ENCODE measurements at places on chromosomes 13 and 19.

- no peak for DNase-seq
These were observed 213.3 kb upstream of the MIR17HG start for GRCh38 chr13:91133941-91134802.

GRCh38 chr13:97727991-97728390, 225.5 kb upstream of the IPO5 start:
- DNase-seq = no peak

DNA sequence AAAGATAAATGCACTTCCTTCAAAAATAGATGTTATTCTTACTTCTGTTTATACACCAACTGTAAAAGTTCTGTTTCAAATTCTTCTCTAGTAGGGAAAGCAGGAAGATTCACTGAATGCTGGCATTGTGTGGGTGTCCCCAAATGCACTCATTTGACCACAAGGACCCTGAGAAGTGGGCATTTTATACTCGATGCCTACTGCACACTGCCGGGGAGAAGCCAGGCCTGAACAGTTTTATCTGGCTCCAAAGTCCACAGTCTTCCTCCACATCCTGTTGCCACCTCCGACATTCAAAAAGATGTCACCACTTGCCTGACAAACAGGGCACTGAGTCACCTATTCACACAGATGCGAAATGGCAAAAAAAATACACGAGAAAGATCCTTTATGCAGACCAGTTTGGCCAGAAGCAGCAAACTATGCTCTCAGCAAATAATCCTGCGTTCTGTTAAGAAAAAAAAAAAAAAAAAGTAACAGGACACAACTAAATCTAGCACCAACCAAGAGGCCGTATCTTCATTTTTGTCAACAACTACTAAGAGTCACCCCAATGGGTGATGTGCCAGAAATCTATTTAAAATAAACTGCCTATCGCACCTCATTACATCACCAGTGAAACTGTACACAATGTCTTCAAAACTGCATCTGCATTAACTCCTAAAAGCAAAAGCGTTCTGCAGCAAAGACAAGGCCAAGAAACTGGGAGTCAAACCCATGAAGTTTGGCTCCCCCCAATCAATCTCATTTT, 6.2 kb downstream of the ZC3H4 start:
- no peak for DNase-seq

- no peak for DNase-seq
These were observed 1193.8 kb downstream of the SLITRK1 start for GRCh38 chr13:82688400-82688994.

- DNase-seq = peak; percentile 17
These were observed 82.8 kb upstream of the MTIF3 start for GRCh38 chr13:27533155-27533643.

DNA sequence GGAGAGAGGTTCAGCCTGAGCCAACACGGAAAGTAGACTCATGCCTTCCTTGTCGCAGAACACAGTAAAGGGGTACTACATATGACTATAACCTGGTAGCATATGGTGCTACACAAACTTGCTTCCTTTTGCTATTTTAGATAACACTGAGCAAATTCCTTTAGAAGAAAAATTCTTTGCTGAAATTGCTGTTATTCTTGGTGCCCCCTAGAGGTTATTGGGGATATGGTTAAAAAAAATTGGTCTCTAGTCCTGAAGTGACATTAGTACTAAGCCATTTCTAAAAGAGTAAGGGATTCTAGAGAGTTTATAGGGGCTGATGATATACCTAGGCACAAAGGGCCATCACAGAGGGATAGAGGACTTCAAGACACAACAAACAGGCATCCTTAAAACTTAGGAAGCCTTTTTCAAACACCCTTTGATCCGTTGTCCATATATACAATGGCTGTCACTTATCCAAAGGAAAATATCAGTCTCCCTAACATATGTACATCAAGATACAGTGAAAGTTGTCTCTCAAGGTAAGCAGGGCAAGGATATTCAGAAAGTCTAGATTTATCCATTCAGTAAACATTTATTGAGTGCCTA, 13.9 kb upstream of the HS6ST3 start:
- DNase-seq = no peak

DNA sequence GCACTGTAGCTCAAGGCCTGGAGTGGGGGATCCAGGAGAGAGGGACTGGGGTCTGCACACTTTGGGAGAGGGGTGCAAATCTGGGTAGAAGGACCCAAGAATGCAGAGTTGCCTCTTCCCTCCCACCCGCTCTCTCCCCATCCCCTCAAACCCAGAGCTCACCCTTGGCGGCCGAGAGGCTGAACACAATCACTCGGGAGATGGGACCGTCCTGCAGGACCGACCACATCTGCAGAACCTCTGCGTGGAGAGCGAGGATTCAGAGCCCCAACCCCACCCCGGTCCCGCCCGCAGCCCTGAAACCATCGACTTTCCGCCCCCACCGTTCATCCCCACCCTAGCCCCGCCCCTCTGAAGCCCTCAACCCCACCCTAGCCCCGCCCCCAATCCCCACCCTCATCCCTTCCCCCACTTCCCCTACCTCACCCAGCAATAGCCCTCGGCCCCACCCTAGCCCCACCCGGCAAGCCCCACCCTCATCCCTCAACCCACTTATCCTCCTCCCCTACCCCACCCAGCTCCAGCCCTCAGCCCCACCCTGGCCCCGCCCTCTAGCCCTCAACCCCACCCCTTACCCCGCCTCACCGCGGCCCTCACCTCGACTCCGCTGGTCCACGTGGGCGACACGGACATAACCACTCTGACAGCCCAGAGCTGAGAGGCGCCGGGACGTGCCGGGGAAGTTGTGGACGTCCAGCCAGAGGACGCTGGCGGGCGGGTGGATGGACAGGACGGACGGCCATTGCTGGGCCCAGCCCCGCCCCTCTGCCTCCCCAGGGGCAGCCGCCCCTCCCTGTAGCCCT, 4.1 kb downstream of the KPTN start:
- no peak for DNase-seq

DNA sequence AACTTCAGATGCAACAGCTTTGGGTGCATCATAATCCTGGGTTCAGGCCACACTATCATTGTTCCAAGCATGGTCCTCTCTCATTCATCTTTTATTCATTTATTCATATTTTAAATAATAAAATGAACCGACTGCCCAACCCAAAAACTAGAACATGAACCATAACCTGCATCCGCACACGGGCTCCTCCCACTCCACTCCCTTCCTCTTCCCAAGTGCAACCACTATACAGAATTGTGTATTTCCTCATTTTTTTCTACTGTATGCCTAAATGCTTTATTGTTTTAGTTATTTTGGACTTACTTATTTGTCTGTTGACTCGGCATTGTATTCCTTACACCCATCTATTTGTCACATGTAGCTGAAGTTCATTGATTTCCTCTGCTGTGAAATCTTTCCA, 30.7 kb upstream of the POMP start:
- DNase-seq = no peak

- DNase-seq = no peak
These were observed 138.2 kb downstream of the PIBF1 start for GRCh38 chr13:72920097-72920496.

DNA sequence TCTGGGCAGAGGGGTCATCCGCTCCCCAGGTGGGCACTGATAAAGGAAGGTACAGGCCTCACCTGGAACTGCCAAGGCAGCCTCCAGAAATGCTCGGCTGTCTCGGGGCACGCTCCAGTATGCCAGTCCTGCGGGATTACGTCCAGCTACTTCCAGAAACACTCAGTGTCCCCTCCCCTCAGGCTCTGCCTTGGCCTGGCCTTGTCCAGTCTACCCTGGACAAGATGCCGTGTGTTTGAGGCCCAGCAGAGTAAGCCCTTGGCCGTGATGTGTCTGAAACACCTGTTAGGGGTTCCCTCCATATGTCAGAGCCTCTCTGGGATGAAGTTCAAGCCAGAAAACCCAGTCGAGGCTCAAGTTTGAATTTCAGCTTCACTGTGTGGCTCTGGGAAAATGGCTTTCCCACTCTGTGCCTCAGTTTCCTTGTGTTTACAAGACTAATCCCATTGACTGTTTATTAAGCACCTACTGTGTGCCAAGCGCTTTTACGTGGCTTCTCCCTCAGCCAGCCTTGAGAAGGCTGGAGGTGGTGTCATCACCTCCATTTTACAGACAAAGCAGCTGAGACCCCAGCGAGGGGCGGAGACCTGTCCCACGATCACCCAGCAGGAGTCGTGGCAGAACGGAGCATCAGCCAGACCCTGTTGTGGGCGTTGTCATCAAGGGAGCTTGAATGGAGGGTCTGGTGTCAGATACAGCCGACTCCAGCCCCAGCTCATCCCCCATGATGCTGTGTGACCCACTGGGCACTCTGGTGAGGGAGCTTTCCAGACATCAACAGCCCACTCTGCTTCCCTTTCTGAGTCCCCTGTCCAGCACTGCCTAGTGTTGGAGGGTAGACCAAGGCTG, 2.0 kb upstream of the PIK3R2 start:
- no peak for DNase-seq

DNA sequence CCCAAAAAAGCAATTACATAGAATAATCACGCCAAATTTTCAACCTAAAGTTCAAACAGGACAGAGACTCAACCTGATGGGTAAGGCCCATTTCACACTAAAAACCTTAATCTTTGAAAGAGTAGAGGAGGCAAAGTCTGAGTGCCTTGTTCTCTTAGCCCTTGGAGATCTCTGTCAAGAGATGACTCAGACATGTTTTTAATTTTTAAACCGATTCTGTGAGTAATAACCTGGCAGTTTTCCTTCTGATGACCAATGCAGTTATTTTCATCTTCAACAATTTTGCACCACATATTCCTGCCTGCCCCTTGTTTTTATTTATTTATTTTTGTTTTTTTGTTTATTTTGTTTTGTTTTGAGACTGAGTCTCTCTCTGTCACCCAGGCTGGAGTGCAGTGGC, 11.5 kb upstream of the TNFSF9 start:
- no peak for DNase-seq

GRCh38 chr13:35848336-35849255, 282.6 kb downstream of the DCLK1 start:
- DNase-seq = no peak

DNA sequence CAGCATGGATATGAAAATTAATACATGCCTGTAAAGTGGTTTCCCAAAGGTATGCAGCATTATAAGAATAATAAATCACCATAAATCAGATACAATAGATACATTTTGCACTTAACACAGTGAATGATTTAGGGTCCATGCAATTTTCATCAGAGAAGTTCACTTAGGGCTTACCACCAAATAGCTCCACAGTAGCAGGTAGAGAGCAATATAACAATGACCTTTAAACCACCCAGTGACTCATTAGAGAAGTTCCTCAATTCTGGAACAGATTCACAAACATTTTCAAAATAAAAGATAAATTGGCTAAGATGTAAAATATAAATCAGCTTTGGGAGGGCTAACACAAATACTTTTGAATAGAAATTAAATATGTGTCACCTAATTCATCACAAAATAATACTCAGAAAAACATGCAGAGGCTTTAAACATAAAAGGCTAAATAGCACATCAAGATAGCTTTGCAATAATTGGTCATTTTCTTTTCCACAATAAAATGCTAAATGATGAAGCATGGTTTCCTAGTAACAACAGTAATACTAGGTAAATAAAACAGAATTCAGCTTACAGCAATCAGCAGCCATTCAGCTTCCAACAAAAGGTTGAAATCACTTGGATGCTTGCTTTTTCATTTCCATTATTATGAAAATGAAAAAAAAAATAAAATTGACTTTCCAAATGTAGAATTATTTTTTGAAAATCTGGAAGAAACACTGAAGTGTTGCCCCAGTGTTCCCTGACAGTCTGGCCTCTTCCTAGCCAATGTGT, 84.3 kb upstream of the NBEA start:
- no peak for DNase-seq

GRCh38 chr19:9671655-9672054, 3.2 kb downstream of the ZNF562 start:
- no peak for DNase-seq

DNA sequence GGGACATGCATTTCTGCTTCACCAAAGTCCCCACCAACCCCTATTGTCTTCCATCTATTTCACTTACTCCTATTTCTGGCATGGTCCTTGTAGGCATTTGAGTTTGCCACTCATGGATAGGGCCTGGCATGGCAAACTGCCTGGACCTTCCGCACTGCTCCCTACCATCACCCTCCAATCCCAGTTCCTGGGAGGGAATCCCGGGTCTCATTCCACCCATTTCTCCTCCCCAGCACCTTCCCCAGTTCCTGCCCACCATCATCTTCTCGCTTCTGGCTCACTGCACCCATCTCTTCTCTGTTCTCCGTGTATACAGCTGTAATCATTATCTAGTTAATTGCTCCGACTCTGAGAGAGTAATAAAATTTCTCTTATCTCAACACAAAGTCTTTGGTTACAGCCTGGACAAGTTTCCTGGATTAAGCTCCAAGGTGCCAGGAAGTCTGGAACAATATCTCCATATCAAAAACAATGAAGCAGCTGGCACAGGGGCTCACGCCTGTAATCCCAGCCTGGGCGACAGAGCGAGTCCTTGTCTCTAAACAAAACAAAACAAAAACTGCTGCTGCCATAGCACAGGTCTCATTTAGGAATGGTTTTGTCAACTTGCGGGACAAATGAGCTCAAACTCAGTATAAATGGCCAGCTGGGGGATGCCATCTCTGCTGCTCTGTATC, 17.0 kb upstream of the COX7A1 start:
- no peak for DNase-seq

- no peak for DNase-seq
These were observed 23.1 kb upstream of the COG3 start for GRCh38 chr13:45441633-45442032.

- DNase-seq = no peak
These were observed 690.1 kb upstream of the KLHL1 start for GRCh38 chr13:70798385-70798784.

- DNase-seq = no peak
These were observed 48.0 kb downstream of the RFX2 start for GRCh38 chr19:6062274-6062673.
